Activated naive CD8-positive, alpha-beta T cell treated with anti-CD3 and anti-CD28 coated beads, Interleukin-2, amount 10 ng/mL, durations not matched to agents 7 days and 5 days (primary cell): ENCODE measurements at places on chromosomes 12 and 14. TPM values are rescaled to one million over a fixed set of nuclear protein-coding genes. Genes with fewer than 3 reads are reported as not detected.

GRCh38 chr14:49303946-49304516, 282.1 kb downstream of the RPS29 start:
- no peak overlapping the region for H3K27ac ChIP-seq
- H3K4me3 ChIP-seq: no peak overlapping the region
- no peaks in the 10 kb centered on the region for H3K4me1 ChIP-seq
- DNase-seq: no peak
- no peaks in the 10 kb centered on the region for H3K27me3 ChIP-seq
- no peaks in the 10 kb centered on the region for H3K36me3 ChIP-seq

DNA sequence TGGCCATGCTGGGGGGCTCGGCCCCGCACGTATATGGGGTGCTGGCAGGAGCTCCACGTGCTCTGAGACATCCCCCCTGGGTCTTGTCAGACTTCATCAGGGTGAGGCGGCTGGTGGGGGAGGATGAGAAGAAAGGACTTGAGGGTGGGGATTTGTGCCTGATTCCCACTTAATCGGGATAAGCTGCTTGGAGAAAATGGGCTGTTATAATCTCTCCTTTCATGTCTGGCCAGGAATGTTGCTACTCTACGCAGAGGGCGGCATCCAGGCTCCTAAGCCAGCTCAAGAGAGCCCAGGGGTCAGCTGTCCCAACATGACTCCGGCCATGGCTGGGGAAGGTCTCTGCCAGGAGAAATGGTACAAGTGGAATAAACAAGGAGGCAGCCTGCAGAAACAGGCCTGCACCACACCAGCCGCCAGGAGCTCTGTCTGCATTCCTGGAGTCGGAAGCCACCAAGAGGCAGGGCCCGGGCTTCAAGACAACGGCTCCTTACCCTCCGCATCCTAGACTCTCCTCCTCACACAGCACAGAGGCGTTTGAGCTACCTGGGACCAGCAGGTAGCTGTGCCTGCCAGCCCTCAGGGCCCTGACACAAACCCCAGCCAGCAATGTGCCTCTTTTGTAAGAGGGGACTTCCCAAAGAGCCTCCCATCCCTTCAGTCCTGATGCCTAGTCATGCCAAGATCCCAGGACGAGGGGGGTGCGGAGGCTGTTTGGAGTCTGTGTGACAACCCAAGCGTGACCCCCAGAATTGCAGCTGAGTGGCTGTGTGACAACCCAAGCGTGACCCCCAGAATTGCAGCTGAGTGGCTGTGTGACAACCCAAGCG, 195.8 kb upstream of the DIO3 start:
- H3K27me3 ChIP-seq: peaks cover 2% of the 10 kb centered on the region
- no peak overlapping the region for H3K4me3 ChIP-seq
- H3K36me3 ChIP-seq: no peaks in the 10 kb centered on the region
- no peak for DNase-seq

The FKBP3 gene
- total RNA-seq: 65.7 TPM

The AICDA gene
- total RNA-seq: not detected

The GCH1 gene
- total RNA-seq: 46.4 TPM

DNA sequence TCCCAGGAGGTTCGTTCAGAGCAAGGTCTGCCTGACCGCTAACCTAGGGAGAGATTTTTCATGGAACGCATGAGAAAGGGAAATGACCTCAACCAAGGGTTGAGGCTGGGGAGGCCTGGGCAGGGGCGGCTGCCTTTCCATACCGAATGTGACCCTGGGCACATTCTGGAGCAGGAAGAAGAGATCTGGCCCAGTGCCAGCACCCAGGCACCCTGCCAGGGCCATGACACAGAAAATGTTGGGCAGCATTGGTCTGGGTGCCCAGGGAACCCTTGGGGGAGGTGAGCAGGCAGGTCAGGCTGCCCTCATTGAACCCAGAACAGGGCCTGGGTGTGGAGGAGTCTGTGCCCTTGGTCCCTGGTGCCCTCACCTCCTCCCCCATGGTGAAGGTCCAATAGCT, 106.8 kb downstream of the CALM1 start:
- no peaks in the 10 kb centered on the region for H3K36me3 ChIP-seq
- no peak for DNase-seq
- H3K4me1 ChIP-seq: peaks cover 4% of the 10 kb centered on the region
- H3K27me3 ChIP-seq: peaks cover 20% of the 10 kb centered on the region

The ZFHX2 gene
- 1.4 TPM for total RNA-seq

DNA sequence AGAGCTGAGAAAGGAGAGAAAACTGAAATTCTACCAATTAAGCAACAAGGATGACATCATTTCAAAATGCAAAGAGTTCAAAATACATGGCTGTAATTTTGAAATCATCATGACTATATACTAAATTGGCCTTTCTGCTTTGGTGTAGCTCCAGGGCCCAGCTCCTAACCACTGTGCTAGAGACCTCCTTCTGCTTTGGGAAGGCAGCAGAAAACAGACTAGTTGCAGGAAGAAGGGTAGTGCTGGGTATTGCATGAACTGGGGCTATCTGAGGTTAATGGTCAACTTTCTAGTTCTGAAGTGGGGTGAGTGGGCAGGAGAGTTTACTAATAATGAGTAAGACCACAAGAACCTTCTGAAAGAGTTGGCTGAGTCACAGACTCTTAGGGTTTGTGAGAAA, 66.2 kb downstream of the PTGER2 start:
- H3K4me3 ChIP-seq: no peak overlapping the region
- H3K27me3 ChIP-seq: no peaks in the 10 kb centered on the region
- DNase-seq: no peak
- H3K36me3 ChIP-seq: peaks cover 27% of the 10 kb centered on the region

DNA sequence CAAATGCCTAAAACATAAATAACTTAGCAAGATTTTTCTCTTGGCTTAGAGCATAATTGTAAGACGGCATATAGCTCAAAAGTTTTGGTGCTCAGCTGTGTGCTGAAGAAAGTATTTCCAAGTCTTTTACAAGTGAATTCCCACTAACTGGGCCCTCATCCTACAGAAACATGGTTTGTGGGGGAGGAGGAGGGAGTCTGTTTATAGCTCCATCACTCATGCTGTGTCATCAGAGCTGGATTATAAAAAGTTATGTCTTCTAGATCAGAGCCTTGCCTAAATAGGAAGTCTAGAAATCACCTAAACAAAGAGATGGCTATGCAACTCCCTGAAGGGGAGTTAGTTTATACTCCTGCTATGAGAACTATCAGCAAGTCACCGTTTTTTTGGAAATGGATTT, 65.9 kb upstream of the OTOGL start:
- H3K4me1 ChIP-seq: no peaks in the 10 kb centered on the region
- no peak for DNase-seq
- no peak overlapping the region for H3K4me3 ChIP-seq
- H3K27me3 ChIP-seq: no peaks in the 10 kb centered on the region
